ENCODE measurements at places on chromosomes 5 and 9.

- DNase-seq: no peak
These were observed 113.6 kb downstream of the GNA14 start for GRCh38 chr9:77534376-77535057.

- DNase-seq: no peak
These were observed 425.5 kb upstream of the DAB2 start for GRCh38 chr5:39850291-39850690.

DNA sequence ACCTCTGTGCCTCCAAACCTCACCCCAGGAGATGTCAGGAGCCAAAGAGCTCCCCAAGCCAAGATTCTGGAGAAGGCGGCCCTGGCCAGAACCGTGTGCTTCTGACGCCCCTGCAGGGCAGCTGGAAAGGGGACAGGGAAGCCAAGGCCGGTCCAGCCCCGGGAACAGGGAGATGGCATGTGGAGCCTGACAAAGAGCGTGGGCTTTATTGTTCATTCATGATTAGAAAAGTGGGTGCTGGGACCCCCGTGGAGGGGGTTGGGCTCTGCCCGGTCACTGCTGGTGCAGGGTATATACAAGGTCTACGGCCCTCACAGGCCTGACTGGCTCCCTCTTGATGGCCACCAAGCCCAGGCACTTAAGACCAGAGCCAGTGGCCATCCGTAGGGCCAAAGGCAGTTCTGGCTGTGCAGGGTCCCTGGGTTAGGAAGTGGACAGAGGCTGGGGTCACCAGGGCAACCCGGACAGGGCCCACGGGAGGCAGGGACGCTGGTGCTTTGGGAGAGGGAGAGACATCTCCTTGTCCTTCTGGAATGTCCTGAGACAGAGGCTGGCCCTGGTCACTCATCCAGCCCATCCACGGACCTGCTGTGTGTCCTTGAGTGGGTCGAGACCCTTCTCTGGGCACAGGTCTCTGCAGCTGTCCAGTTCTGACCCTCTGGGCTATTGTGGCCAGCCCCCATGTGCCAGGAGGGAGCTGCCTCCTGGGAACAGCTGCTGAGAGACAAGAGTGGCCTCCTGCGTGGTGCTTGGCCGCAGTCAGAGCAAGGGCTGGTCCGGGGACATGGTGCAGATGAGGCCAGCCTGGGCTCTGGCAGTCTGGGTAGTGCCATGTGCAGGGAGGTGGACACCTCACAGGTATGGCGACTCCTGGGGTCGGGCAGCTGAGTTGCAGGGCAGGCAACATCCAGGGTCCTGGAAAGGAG lies 12.5 kb downstream of the NINJ1 start:
- no peak for DNase-seq

DNA sequence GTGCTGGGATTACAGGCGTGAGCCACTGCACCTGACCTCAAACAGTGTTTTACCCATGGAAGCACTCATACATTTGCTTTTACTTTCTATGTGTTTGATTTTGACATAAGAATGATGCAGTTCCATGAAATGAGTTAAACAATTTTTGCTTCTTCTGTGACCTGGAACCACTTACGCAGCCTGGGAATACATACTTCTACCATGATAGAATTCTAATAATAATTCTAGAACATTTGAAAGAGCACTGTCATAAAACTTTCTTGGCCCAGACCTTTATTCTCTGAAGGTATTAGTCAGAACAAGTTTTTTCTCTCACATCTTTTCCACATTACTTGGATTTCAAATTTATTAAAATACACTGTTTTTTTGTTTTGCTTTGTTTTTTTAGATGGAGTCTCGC lies 25.3 kb upstream of the COL5A1 start:
- no peak for DNase-seq

DNA sequence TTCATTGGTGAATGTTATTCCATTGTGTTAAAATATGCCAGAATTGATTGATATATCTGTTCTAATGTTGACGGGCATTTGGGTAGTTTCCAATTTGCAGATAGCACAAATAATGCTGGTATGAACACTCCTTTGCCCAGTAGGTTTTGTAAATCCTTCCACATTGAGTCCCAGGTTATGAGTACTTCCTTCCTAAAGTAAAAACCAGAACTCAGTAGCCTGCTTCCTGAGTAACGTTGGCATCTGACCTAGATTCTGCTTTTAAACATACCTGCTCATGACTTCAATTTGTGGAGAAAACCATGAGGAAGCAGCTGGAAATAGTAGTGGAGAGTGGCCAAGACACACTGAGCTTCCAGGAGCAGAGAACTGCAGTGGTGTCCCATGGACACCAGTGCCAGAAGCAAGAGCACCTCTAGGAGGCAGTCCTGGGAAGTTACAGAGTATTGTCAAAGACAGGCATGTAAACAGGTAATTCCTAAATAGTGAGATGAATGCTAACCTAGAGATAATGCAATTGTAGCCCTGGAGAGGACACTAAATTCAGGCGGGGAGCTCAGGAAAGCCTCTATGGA lies 24.3 kb upstream of the RASGRF2 start:
- DNase-seq: no peak

DNA sequence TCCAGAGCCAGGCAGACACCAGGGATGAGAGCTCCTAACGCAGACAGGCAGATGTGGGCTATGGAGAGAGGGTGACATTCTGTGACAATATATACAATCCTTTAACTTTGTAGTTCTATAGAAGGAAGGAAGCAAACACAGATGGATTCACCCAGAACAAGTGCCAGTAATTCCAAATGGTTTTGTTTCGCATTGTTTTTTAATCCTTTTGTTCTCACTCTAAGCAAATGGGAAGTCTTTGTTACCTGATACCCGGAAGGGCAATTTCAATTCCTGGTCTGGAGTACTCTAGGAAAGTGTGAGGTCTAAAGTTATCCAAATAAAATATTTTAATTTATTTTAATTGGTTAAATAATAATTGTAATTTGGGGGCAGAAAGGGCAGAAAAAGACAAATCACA lies 2.5 kb downstream of the FRMD3 start:
- no peak for DNase-seq

- no peak for DNase-seq
These were observed 1187.1 kb downstream of the CDH9 start for GRCh38 chr5:25851301-25851700.

DNA sequence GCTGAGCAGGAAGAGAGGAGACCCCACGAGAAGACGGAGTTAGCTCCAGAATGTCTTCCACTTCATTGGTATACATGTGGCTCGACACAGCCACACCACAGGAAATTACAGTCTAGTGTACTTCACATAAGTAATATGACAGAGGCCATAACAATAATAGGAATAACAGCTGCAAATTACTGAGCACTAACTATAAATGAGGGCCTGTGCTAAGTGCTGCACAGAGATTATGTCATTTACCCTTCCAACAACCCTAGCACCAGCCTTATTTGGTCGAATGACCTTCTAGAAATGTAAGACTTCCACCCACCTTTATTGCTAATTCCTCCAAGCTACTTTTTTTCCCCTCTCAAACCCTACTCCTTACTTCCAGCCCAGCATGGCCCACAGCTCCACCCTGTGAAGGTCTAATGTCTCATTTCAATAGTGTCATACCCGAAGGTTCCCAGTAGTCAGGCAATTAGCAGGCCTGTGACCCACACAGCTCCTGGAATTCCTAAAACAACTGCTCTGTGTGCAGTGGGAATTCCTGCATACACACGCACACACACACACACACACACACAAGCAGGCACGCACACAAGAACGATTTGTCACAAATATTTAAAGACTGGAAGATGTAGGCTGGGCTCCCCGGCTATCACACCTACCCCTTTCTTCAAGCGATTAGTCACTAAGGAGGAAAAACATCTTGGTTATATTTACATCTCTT lies 134.5 kb downstream of the FRMD3 start:
- DNase-seq: no peak

DNA sequence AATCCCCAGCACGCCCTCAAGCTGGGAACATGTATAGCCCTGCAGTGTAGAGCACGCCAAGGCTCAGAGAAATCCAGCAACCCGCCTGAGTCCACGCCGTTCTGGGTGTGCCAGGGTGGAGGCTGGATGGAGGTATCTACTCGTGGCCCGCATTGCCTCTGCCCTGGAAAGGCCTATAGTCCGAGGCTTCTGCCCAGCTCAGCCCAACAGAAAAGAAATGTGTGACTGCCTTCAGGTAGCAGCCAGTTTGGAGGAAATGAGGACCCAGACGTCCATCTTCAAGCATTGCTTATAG lies 18.2 kb downstream of the S1PR3 start:
- no peak for DNase-seq

DNA sequence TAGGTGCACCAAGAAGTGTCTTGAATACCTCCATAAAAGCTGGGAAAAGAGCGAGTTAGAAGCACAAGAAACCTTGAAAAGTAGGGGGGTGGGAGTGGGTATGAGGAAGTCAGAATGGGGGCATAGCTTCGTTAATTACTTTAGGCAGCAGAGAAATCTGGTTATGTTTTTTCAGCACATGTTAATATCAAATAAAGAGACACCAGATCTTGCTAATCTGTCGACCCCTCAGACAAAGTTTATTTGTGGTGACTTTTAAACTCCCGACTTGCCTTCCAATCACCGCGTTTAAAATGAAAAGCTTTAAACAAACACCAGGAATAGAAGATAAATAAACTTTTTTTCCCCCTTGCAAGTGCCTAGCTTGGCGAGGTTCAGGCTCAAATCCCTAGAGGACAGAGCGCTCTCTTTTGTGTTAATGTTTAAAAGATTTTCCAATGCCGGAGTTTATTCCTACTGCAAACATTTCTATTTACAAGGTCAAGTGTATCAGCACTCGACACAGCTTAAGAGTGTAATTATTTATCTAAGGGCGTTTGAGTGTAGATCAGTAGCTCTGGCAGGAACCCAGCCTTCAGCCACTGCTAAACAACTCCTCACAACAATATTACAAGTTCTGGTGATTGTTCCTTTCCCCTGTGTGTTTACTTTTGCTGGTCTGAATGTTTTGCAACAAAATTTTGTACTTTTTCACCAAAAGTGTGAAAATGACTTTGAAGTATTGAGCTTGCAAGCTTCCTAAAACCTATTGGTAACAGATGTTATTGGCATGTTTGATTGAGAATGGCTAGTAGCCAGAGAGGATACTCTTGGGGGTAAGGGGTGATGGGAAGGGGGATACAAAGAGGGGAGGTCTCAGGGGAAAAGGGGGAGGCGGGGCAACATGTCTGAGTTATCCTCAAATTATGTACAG lies 3.8 kb downstream of the GAS1 start:
- no peak for DNase-seq

GRCh38 chr5:41250351-41250987 lies 37.1 kb upstream of the C6 start:
- DNase-seq: no peak

- DNase-seq: no peak
These were observed 111.1 kb downstream of the UGCG start for GRCh38 chr9:112007575-112008240.

DNA sequence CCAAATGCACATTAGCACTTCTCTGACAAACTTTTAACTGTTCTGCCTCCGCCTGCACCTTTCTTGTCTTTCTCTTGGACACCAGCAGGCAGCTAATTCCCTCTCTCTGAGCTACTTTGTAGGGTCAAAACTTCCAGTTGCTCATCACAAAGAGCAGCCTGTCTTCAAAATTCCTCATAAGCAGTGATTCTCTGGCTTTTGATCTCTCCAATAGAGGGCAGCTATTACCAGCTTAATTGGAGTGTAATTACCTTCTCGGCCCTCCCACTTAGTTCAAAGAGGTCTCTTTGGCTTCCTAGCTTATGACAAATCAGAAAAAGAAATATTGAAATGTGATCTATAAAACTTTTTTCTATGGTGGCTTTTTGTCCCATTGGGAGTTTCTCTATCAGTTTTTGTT lies 43.6 kb upstream of the RAD23B start:
- no peak for DNase-seq

DNA sequence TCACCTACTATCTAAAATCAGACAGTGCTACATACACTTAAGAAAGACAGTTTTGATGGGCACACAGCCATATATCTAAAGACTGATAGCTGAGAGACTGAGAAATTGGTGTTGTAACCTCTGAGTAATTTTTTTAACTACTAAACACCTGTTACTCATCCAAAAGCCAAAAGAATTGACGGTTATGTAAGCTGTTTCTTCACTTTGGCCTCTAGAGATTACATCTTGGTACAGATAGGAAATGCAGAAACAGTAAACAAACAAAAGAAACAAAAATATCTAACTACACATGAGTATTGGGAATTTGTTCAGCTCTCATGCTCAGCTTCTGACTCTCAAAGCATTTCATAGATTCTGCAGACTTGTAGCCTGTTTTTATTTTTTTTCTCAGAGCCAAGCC lies 152.1 kb upstream of the GAS1 start:
- DNase-seq: no peak

DNA sequence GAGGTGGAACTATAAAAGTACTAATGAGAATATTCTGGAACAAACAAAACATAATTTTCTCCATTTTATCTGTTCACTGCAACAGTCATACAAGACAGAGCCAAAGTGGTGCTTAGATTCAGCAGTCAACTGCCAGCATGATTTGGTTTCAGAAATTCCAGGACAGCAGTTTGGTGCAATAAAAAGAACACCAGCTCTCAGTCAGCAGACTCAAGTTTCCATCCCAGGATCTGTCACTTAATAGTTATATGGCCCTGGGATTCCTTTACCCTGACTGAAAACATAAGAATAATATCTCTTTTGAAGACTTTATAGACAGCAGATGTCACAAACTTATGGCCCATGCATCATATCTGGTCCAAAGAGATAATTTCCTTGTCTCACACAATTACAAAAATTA lies 92.8 kb upstream of the RASEF start:
- DNase-seq: no peak

GRCh38 chr9:99365233-99365980 lies 143.3 kb downstream of the SEC61B start:
- no peak for DNase-seq

DNA sequence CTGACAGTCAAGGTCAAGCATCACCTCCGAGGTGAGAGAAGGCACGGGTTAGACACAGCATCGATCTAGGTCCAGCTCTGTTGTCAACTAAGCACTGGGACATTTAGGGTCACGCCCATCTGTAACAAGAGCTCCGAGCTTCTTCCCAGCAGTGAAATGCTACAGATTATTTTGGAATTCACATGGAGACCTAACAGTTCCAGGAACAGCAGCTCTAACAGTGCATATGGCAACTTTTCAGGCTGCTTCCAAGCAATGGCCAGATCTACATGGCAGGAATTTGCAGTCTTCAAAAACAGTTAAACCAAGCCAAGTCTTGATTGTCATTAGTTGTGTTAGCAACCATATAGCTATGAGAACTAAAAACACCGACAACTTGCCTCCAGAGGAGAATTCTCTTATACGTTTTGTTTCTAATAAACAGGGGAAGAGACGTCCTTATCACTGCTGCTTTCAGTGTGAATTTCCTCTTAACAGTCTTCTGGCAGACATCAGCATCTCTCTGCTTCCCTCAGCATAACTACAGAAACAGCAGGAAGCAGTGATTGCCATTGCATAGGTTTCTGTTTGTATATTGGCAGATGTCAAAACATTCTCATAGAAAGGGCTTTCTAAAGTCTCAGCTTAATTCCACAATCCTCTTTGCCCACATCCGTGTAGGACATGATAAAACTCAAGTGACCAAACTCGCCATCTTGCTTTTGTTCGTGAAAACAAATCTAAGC lies 242.1 kb upstream of the DAPK1 start:
- DNase-seq: no peak

- DNase-seq: no peak
These were observed 54.7 kb upstream of the SNX2 start for GRCh38 chr5:122719991-122720746.

- no peak for DNase-seq
These were observed 200 bp downstream of the NPR3 start for GRCh38 chr5:32711362-32711680.

GRCh38 chr5:141560725-141561483 lies 57.9 kb downstream of the DIAPH1 start:
- no peak for DNase-seq

- no peak for DNase-seq
These were observed 166.7 kb downstream of the SAXO1 start for GRCh38 chr9:18866121-18866831.
